ENCODE measurements at places on chromosomes 13 and 19.
A peak's percentile ranks its signal among the peaks of the same experiment; 100 is the strongest.

GRCh38 chr19:37698216-37698615, 21.3 kb downstream of the ZNF607 start:
- no peak for DNase-seq

DNA sequence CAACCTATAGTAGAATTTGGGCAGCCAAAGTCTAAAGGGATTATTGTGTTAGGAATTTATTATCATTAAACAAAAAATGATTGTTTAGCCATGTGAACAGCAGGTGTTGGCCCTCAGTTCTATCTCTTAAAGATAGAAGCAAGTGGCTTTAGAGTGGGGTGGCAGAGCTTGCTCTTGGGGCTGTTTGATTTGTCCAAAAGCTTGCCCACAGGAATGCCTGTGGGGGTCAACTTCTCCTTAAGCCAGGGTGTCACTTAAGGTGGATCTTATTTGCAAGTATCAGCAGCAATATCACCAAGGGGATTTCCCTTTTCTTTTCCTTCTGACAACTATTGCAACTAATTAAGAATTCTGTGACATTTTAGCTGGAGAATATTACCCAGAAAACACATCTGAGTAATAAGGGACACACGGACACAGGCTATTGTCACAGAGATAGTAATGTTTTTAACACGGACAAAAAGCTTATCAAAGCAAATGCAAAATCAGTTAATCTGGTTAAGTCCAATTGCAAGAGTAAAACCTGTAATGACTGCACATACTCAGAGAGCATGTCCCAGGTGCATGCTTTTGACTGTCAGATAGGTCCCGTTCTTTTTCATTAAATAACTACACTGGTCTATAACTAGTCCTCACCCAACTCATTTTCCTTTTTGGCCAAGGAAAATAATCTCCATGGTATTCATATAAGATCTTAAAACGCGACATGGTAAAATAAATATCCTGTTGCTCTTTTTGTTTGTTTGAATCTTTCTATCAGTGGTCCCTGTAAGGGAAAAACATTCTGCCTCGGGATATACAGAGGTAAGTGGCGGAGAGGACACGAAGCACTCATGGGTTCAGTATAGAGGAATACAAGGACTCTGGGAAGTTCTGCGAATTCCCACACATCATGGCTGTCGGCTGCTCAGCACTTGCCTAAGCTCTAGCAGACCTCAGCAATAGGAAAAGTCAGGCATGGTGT, 172.1 kb upstream of the RFC3 start:
- DNase-seq = no peak

DNA sequence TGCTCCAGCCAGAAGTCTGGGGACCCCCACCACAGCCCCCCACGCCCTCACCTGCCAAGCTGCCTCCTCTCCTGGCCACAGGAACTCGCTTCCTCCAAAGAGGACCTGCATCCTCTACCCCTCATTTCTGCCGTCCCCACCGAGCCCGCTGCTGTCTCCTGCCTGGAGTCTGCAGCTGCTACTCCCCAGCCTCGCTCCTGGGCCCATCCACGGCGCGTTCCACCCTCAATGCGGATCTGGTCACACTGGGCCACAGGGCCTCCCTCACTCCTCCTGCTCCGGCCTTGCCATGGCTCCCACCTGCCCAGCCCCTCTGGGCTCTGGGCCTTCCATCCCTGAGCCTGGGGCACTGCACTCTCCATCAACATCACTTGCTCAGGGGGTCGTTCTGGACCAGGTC, 4.3 kb downstream of the BTBD2 start:
- no peak for DNase-seq

GRCh38 chr19:42253245-42254088, 1.5 kb downstream of the ERF start:
- peak; percentile 62 for DNase-seq

GRCh38 chr13:80666782-80667552, 326.0 kb upstream of the SPRY2 start:
- DNase-seq = no peak

DNA sequence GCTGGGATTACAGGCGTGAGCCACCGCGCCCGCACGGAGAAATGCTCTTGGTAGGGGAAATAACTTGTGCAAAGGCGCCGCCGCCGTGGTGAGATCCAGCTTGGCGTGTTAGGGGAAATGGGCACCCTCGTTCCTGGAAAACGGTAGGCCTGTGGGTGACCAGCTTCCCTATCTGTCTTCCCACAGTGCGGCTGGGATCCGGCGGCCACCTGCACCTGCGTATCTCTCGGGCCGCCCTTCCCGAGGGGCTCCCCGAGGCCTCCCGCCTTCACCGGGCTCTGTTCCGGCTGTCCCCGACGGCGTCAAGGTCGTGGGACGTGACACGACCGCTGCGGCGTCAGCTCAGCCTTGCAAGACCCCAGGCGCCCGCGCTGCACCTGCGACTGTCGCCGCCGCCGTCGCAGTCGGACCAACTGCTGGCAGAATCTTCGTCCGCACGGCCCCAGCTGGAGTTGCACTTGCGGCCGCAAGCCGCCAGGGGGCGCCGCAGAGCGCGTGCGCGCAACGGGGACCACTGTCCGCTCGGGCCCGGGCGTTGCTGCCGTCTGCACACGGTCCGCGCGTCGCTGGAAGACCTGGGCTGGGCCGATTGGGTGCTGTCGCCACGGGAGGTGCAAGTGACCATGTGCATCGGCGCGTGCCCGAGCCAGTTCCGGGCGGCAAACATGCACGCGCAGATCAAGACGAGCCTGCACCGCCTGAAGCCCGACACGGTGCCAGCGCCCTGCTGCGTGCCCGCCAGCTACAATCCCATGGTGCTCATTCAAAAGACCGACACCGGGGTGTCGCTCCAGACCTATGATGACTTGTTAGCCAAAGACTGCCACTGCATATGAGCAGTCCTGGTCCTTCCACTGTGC, 2.4 kb downstream of the GDF15 start:
- peak; percentile 87 for DNase-seq

- DNase-seq = no peak
Observed at GRCh38 chr13:74922963-74923362, 559.0 kb downstream of the TBC1D4 start.

- DNase-seq = no peak
Observed at GRCh38 chr13:20231839-20232555, at the start of gene GJB6. Gene GJB6 (minus strand): TSS chr13:20232319. CDS start chr13:20223480, 8,839 bp downstream.

- DNase-seq = no peak
Observed at GRCh38 chr19:18421371-18421959, 2.3 kb downstream of the SSBP4 start.

DNA sequence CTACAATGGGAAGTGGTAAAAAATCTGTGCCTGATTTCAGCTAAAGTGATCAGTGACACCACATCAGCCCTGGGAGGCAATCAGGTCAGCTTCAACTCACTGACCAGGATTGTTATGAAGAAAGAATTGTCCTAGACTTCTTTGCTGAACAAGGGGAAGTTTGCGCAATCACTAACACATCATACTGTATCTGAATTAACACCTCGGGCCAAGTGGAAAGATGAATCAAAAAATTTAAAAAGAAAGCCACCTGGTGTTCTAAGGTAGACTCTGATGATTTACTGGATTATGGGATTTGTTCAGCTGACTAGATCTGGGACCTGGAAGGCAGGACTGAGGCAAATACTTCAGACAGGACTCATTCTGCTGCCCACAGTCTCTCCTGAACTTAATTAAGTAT, 161.8 kb downstream of the DIAPH3 start:
- DNase-seq = no peak

GRCh38 chr19:11848200-11848593, 329 bp upstream of the ZNF439 start:
- DNase-seq = no peak

DNA sequence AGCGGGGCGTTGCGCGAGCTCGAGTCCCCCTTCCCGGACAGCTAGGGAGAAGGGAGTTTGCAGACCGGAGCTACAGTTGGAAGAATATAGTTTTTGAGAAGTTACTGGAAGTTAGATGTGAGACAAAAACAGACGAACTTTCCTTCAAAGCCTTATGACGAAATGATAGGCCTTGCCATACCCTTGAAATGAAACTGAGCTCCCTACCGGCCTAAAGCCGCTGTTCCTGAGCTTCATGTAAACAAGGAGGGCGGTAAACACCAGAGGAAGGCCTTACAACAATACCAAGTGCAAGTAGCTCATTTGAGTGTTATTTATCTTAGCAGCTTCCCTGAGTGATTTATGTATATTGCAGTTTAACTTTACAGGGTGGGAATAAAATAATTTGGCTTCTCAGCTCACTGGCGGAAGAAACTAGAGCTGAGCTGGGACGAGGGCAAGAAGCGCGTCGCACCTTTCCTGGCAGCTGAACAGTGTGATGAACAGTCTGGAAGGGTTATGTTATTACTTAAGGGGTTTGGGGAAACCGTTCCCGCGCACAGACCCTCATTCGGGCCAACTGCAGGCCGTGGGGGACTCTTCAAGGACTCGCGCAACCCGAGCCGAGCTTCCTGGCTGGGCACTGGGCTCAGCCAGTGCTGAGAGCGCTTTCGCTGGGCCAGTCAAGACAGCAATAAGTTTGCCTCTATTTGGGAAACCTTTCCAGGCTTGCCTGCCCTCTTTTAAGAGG, 111.2 kb downstream of the KCNRG start:
- DNase-seq = peak; percentile 59

- DNase-seq = no peak
Observed at GRCh38 chr19:45668342-45668871, 386 bp downstream of the GIPR start.

GRCh38 chr13:92640936-92641335, 585.7 kb upstream of the GPC6 start:
- DNase-seq = no peak

DNA sequence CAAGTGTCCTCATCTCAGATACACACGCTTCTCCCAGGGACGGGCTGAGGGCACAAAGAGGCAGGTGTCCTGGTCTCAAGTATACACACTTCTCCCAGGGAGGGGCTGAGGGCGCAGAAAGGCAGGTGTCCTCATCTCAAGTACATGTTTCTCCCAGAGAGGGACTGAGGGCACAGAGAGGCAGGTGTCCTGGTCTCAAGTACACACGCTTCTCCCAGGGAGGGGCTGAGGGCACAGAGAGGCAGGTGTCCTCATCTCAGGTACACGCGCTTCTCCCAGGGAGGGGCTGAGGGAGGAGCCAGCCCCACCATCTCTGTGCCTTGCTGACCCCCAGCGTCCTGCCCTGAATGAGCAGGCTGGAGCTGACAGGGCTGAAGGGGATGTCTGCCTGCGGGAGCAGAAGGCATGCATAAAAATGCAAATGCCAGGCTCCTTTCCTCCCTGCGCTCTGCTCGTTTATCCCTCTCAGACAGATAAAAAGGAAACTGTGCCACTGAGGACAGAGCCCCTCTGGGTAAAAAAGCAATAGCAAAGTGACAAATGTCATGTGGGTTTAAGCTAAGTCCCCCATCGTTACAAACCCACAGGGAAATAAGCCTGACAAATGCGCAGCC, 96.1 kb upstream of the UQCRFS1 start:
- no peak for DNase-seq

DNA sequence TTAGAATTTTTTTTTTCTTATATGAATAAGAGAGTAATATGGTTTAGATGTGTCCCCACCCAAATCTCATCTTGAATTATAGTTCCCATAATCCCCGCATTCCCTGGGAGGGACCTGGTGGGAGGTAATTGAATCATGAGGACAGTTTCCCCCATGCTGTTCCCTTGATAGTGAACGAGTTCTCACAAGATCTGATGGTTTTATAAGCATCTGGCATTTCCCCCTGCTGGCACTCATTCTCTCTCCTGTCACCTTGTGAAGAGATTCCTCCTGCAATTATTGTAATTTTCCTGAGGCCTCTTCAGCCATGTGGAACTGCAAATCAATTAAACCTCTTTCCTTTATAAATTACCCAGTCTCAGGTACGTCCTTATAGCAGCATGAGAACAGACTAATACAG, 205.7 kb downstream of the MYO16 start:
- no peak for DNase-seq

DNA sequence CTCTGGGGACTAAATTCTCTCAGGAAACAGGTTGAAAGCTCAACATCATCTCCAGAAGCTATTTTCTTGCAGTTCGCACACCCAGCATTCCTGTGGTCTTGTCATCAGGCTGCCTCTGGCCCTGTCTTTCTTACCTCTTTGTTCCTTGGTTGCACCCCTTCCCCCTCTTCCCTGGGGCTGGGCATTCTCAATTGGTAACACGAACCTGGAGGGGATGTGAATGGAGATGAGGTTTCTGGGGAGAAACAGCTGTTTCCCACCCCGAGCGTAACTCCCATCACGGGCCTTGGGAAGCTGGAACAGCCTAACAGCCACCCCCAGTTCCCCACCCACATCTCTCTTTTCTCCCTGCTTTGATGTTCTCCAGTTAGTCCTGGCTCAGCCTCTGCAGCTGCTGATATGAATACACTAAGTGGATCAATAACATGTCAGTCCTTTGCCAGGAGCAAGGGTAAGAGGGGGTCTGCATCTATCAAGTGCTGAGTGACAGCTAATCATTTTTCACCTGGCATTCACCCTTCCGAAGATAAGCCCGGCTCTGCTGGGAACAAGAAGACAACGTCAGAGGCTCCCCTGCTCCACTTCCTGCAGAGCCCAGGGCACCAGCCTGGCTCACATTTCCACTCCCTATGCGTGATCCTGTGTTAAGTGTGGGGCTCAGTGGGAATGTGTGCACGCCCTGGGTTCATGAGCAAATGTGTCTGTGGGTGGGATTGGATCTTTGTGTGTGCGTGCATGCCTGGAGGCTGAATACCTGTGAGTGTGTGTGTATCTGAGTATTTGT, 74.0 kb upstream of the KCTD15 start:
- no peak for DNase-seq

DNA sequence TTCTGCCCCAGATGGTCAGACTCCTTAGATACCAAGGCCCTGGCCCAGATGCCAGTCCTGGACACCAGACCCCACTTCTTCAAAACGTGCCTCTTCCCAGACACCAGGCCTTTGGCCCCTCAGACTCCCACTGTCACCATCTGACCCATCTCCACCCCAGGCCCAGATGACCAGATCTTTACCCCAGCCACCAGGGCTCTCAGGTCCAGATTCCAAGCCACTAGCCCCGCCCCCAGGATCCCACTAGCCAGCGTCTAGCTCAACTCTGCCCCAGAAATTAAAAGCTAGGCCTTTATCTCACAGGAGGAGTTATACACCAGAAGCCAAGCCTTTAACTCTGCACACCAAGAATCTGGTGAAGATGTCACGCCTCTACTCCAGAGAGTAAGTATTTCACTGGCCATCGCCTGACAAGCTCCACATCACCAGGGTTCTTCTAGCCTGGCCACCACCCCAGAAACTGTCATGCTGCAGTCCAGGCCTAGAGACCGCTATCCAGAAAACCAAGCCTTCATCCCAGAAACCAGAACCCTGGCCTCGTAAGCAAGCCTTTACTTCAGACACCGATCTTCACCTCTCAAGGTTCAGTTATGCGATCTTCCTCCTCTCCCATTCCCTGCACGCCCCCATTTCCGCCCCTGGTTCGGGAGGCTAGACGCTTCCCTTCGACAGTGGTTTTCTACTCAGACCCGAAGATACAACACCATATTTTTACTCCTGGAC, 595 bp downstream of the XAB2 start:
- DNase-seq = no peak

GRCh38 chr19:3359015-3359918, 7.1 kb upstream of the NFIC start:
- peak; percentile 28 for DNase-seq

DNA sequence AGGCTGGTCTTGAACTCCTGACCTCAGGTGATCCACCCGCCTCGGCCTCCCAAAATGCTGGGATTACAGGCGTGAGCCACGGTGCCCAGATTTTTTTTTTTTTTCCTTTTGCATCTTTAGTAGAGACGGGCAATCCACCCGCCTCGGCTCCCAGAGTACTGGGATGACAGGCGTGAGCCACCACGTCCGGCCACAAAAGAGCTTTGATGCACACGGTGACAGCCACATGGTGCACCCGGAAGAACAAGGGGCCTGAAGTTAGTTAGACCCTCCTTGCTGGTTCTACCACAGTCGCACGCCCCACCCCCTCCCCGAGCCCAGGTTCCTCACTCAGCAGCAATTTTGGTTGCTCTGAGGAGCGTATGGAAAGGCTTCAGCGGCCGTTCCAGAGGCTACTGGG, 54.2 kb upstream of the USE1 start:
- DNase-seq = no peak

Measured in OCI-LY7 (cell line).